Uterus (tissue), 4 donors: ENCODE measurements at places on chromosomes 5 and 9.

GRCh38 chr5:74241751-74242140 lies 398.8 kb downstream of the ENC1 start:
- DNase-seq, result no peak

GRCh38 chr5:132427281-132428146 lies 58.0 kb downstream of the SLC22A5 start:
- no peak for DNase-seq

GRCh38 chr5:81519217-81519905 lies 125.4 kb upstream of the ACOT12 start:
- no peak for DNase-seq

DNA sequence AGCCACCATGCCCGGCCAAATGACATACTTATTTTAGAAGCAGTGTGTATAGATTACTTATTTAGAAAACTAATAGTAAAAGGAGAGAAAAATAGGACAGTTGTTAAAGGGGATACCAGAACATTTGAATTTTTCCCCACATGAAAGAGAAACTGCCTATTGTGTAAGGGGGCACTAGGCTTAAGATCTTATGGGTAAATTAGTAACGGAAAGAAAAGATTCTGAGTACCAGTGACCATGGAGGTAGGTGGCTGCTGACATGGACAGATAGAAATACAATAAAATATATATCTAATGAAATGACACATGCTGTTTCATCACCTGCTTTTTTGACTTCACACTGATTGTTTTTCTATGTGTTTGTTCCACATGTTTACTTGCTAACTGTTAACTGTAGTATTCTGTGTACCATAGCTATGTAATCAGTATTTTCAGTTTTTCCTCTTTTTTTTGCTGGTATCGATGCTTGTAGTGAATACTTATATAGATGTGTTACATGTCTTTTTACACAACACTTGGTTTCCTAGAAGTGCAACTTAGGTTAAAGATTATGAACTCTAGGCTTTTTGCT lies 3.0 kb upstream of the DNAJC21 start:
- DNase-seq, result no peak

DNA sequence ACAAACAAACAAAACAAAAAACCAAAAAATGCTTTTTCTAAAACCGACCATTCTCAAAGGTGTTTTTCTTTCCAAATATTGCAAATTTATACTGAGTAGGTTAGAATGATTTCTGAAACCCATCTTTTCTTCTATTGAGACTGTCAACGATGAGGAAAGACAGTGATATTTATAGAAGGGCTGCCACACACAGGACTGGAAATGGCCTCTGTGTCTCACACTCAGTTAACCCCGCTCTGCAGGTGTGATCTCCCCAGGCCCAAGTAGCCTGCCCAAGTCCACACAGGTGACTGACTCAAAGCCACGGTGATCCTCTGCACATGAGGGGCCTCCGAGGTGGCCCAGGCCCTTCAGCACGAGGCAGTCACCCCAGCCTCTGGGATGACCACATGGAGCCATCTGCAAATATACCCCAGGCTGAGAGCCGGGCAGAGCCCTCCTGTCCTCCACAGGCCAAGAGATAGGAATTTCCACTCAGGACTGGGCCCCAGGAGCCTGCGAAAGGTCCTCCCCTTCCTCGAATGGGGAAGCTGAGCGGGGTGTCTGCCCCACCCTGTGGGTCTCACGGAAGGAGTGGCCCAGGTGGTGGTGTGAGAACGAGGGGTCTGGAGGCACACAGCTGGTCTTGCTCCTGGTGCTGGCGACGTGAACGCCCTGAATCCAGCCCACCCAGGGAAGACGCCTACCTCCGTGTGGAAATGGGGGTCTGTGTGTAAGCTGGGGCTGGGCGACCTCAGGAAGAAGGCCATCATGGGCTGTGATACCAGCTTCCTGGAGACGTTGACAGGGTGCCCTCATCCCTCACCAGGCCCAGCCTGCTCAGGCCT lies 53.0 kb upstream of the PHYKPL start:
- DNase-seq, result no peak

GRCh38 chr5:16406023-16406422 lies 59.6 kb downstream of the ZNF622 start:
- no peak for DNase-seq

GRCh38 chr5:177997319-177997670 lies 1.3 kb upstream of the PROP1 start:
- DNase-seq, result no peak

- no peak for DNase-seq
Measured at GRCh38 chr9:126687930-126688461, 74.3 kb downstream of the LMX1B start.

- DNase-seq, result no peak
Measured at GRCh38 chr9:37421914-37422288, 595 bp upstream of the GRHPR start.

DNA sequence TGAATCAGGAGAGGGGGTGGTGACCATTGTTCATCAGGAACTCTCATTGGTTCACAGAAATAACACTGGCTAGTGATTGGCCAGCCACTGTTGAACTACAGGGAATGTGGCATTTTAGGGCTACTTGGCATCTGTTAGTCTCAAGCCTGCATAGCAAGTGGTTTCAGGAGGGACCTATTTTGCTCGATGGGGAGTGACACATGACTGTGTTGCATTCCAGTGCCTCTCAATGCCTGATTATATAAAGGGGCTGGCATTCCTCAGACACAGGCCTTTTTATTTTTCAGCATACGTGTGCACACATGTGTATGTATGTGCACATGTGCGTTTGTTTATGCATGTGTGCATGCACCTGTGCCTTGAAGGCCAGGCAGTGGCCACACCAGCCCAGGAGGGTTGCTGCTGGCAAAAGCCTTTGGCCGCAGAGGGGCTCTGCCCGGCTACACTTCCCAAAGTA lies 23.2 kb downstream of the FGD3 start:
- no peak for DNase-seq

DNA sequence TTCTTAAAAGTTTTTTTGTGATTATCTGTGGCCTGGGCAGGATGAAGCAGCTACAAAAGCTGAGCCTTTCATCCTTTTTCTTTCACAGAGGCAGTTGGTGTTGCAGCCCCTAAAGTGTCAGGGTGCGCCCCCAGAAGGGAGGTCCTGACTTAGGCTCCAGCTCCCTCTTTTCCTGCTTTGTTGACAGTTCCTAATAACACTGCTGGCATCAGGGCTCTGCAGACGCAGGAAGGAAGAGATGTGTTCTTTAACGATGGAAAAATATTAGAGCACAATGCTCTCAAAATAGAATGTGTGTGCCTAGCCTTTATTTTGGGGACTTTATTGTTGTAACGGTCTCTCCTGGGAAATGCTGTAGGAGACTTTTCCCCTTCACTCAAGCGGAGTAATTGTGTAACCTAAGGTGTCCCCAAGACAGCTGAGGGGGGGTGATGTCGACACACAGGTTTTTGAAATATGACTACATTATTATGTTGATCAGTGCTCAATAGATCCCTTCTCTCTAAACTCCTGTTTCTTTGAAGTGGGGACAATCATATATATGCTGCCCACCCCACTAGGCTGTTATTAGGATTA lies 135.6 kb downstream of the SEMA6A start:
- DNase-seq, result no peak

DNA sequence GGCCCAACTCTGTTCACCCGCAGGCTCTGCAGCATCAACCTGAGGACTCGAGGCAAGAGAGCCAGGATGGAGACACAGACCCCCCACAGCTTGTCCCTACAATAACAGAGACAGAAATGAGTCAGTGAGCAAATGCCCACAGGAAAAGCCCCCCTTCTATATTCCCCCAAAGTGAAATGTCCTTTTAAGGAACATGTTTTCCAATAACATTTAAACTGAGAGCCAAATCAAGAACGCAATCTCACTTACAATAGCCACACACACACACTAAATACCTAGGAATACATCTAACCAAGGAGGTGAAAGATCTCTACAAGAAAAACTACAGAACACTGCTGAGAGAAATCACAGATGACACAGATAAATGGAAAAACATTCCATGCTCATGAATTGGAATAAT lies 49.0 kb downstream of the TEX10 start:
- DNase-seq, result no peak

- DNase-seq, result no peak
Measured at GRCh38 chr5:14880688-14881087, 9.1 kb upstream of the ANKH start.

- peak; percentile 13 for DNase-seq
Measured at GRCh38 chr5:122673343-122673742, 101.5 kb upstream of the SNX2 start.

DNA sequence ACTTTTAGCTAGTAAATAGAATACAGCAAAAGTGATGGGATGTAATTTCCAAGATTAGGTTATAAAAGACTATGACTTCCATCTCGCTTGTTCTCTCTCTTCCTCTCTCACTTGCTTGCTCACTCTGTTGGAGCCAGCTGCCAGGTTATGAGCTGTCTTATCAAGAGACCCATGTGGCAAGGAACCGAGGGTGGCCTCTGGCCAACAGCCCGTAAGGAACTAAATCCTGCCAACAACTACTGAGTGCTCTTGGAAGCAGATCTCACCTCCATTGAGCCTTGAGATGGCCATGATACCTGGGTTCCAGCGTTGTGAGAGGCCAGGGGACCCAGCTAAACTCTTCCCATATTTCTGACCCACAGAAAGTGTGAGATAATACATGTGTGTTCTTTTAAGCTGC lies 636.1 kb downstream of the ACTL7B start:
- DNase-seq, result no peak

DNA sequence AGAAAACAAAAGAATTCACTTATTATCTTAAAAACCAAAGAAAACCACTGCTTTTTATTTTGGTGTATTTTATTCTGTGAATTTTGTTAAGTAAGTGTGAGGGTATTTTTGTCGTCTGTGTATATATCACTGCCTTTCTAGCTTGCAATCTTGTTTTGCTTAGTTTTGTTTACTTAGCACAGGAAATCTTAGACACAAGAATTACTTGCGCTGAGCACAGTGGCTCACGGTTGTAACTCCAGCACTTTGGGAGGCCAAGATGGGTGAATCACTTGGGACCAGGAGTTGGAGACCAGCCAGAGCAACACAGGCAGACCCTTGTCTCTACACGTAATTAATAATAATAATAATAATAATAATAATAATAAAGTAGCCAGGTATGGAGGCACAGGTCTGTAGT lies 230.3 kb downstream of the PAPPA start:
- no peak for DNase-seq

DNA sequence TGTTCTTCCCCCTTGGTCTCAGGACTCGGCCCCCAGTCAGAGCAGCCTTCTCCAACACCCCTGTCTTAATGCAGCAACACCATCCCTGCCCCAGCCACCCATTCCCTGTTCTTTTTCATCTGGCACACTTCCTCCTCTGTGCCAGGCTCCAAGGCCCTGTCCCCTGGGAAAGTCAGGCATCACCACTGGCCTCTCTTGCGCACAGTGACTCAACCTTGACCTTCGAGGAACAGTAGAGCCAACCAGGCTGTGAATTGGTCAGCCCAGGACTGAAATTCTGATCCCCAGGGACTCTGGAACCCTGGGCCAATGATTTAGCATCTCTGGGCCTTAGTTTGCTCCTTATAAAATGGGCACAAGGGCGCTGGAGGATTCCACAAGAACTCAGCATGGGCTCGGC lies 10.5 kb upstream of the RALGDS start:
- DNase-seq, result no peak

GRCh38 chr5:17763301-17763700 lies 129.0 kb downstream of the TAF11L14 start:
- DNase-seq, result no peak

- no peak for DNase-seq
Measured at GRCh38 chr5:130978475-130978874, 186.6 kb downstream of the HINT1 start.

- no peak for DNase-seq
Measured at GRCh38 chr9:99947395-99947794, 40.9 kb downstream of the STX17 start.
